ENCODE measurements at places on chromosomes 7 and 10.

GRCh38 chr7:1454542-1454941 is 4.7 kb downstream of the MICALL2 start:
- peak; percentile 53 for DNase-seq

DNA sequence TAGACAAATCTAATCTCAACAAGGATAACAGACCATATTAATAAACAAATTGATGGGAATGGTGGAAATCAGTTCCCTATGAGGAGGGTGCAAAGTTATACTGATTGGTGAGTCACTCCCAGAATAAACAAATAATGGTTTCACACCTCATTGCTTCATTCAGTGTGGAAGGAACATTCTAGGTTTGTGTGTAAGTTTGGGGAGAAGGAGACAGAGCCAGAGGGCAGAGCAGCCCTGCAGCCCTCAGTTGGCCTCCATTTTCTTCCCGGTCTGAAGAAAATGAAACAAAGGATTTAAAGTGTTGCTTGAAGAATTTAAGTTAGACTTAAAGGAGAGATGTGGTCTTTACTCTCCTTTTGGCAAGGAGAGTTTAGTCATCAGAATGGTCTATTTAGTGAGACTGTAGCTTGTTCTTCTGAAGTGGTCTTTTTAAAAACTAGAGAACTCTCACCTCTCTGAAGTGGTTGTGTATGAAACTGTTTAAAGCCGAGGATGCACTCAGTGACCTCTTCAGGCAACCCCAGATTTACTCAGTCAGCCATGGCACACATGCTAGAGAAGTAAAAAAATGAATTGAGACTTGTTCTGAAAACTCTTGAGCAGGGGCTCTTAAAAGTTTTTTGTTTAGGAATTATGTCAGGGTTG is 27.2 kb downstream of the IKZF1 start:
- DNase-seq = no peak

DNA sequence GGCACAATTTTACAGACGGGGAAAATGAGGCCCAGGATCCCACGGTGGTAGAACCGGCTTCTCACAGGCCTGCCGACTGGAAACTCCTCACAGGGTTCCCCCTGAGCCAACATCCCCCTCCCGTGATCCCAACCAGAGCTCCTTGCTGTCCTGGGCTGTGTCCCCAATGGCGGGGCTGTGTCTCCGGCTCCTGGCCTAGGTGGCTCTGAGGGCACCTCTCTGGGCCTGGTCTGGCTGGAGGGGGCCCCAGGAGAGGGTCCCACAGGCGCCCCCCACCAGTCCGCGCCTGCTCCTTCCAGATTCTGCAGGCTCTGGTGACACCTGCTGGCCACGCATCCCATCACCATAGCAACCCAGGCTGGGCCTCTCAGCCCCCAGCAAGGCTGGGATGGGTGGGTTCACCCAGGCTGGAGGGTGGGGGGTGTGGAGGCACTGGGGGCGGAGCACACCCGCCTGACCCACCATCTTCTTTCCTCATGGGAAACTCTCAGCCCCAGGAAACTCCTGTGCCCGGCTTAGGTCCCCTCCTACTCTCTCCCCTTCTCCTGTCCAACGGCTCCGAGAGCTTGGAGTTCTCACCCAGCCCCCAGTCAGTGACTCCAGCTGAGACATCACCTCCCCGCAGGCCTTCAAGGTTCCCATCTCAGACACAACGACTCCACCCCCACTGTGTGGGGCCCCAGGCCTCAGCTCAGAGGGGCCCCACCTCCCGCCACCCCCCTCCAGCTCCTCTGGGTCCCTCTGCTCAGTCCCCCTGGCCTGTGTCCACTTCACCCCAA is 27.1 kb upstream of the TNRC18 start:
- peak; percentile 69 for DNase-seq

DNA sequence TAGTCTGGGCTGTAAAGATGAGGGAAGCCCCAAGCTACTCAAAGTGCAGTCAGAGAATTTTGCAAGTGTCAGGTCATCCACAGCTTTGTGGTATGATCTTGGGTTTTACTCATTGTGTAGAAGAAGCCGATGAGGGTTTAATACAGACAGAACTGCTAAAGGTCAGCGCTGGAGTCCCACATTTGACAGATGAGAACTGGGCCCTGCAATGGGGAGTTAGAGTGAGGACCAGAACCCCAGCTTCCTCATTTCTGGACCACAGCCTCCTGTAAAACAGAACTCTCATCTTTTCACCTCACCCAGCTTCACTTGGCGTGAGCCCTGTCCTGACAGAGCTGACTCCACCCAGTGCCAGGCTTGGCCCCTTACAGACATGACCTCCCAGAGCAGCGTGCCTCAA is 20.1 kb downstream of the LRRC20 start:
- DNase-seq = no peak

DNA sequence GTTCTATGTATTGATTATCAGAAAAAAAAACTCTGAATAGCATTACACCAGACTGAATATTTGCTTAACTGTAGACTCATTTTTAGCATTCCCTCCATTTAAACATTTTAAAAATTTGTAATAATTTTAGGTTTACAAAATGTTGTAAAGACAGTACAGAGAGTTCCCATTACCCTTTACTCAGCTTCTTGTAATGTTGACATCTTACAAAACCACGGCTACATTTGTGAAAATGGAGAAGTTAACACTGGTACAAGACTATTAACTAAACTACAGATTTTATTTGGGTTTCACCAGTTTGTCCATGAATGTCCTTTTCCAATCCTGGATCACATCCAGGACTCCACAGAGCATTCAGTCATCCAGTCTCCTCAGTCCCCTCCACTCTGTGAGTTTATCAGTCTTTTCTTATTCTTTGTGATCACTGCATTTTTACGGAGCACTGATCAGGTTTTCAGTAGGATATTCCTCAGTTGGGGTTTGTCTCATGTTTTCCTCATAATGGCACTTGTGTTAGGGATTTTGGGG is 130.0 kb upstream of the EEPD1 start:
- DNase-seq = no peak

Measured in posterior cingulate gyrus (tissue), 11 donors.